ENCODE measurements at places on chromosomes 12 and 14. TPM values are rescaled to one million over a fixed set of nuclear protein-coding genes. Genes with fewer than 3 reads are reported as not detected.

- 0 out of 2 replicates have a peak, but pooled peaks cover 2% of the 10 kb centered on the region for H3K4me1 ChIP-seq
- H3K36me3 ChIP-seq = peaks cover 42% of the 10 kb centered on the region
- DNase-seq = no peak
- H3K4me3 ChIP-seq = no peak overlapping the region
- no peaks in the 10 kb centered on the region for H3K27me3 ChIP-seq
These were observed 101.5 kb downstream of the ELK3 start for GRCh38 chr12:96295532-96296160.

- no peaks in the 10 kb centered on the region for H3K36me3 ChIP-seq
- H3K4me3 ChIP-seq = no peak overlapping the region
- H3K4me1 ChIP-seq = no peaks in the 10 kb centered on the region
- DNase-seq = no peak
- H3K27ac ChIP-seq = no peak overlapping the region
These were observed 658.7 kb downstream of the SOX5 start for GRCh38 chr12:23290627-23291330.

DNA sequence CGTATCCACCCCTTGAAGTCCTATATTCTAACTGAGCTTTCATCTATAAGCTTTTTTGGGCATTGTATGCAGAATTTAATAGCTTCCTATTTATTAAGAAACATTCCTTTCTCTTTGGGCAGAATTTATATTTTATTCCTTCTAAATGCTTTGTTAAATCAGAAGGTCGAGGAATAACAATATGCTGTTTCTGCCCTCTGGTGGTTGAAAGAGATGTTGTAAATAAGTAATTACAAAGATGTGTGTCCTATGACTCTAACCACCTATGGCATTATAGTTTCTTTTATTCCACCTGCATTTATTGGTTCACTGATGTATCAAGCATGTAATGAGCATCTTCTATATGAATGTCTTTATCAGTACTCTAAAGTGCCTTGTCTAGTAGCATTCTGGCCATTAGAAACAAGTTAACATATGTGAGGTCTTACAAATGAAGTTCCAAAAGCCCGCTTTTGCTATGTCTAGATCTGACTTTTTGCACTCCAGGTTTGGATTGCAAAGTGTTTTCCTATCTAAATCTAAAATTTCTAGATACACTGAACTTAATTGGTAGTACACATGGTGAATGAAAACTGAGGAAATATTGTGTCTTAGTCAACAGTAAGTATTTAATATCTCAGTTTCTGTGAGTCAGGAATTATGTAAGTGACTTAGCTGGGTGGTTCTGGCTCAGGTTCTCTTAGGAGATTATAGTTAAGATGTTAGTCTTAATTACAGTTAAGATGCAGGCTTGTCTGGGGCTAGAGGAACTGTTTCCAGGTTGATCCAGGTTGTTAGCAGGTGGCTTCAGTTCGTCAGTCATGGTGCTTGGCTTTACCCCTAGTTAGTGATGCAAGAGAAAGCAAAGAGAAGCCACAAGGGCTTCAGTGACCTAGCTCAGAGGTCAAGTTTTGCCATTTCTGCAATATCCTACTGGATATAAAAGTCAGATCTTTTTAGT, 57.5 kb downstream of the PLEKHA5 start:
- peak; percentile 71 for DNase-seq
- peaks cover 10% of the 10 kb centered on the region for H3K4me1 ChIP-seq
- H3K27me3 ChIP-seq = no peaks in the 10 kb centered on the region
- no peak overlapping the region for H3K4me3 ChIP-seq
- H3K27ac ChIP-seq = no peak overlapping the region
- no peaks in the 10 kb centered on the region for H3K36me3 ChIP-seq

- no peak overlapping the region for H3K4me3 ChIP-seq
- no peaks in the 10 kb centered on the region for H3K27me3 ChIP-seq
- H3K27ac ChIP-seq = peak overlapping the region; percentile 72
- H3K4me1 ChIP-seq = peaks cover 17% of the 10 kb centered on the region
- DNase-seq = peak; percentile 88
These were observed 15.5 kb downstream of the REM2 start for GRCh38 chr14:22898302-22899090.

KLHL28 gene
- total RNA-seq = 7.7 TPM

TMEM132C gene
- total RNA-seq = not detected

- H3K4me3 ChIP-seq = no peak overlapping the region
- no peaks in the 10 kb centered on the region for H3K27me3 ChIP-seq
- H3K27ac ChIP-seq = no peak overlapping the region
- no peaks in the 10 kb centered on the region for H3K4me1 ChIP-seq
- no peaks in the 10 kb centered on the region for H3K36me3 ChIP-seq
These were observed 106.5 kb upstream of the PRKD1 start for GRCh38 chr14:30034152-30034551.

Data from IMR-90 (cell line).